ENCODE measurements at places on chromosomes 5 and 9.

DNA sequence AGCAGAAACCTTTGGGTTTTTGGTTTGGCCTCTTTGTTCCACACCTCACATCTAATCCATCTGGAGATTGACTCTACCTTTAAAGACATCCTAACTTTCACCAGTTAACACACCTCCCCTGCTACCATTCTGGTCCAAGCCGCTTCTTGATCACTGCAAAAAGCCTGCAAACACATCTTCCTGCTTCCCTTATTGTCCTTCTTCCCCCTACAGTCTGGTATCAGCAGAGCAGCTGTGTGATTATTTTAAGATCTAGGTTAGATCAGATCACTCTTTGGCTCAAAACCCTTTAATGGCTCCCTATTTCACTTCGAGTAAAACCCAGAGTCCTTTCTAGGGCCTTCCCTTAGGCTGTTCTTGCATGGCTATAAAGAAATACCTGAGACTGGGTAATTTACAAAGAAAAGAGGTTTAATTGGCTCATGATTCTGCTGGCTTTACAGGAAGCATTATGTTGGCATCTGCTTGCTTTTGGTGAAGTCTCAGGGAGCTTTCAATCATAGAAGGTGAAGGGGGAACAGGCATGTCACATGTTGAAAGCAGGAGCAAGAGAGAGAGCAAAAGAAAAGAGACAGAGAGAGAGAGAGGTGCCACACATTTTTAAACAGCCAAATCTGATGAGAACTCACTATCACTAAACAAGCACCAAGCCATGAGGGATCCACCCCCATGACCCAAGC is 1.5 kb upstream of the TEX10 start:
- DNase-seq = no peak

DNA sequence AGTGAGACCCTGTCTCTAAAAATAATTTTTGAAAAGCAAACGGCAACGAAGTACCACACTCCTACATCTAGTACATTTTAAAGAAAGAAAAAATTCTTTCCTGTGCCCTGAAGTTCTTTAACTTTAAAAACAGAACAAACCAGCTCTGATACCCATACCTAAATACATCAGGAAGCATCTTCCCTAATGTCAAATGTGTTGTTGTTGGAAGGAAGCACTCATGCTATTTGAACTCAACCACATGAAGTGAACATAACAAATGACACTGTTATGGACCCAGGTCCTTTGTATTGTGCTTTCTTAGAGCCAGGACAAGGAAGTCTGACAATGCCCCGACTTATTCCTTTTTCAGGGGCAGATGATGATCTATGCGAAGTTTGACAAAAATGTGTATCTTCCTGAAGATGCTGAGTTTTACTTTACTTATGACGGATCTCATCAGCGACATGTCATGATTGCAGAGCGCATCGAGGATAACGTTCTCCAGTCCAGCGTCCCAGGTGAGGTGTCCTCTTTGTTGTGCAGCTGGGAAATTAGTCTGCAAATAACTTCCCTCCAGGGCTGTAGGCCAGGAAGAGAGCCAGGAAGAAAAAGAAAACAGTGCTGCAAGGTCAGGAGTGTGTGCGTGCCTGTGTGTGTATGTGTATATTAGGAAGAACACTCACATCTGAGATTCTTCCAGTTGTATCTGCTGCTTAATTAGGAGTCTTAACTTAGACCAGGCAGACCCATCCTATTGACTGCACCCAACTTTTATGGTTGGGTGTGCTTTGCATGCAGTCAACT is 123.7 kb downstream of the ARHGEF28 start:
- DNase-seq = no peak

GRCh38 chr5:106962464-106963230 is 708.1 kb downstream of the EFNA5 start:
- no peak for DNase-seq

GRCh38 chr5:135234666-135235401 is 164.2 kb downstream of the MACROH2A1 start:
- no peak for DNase-seq

DNA sequence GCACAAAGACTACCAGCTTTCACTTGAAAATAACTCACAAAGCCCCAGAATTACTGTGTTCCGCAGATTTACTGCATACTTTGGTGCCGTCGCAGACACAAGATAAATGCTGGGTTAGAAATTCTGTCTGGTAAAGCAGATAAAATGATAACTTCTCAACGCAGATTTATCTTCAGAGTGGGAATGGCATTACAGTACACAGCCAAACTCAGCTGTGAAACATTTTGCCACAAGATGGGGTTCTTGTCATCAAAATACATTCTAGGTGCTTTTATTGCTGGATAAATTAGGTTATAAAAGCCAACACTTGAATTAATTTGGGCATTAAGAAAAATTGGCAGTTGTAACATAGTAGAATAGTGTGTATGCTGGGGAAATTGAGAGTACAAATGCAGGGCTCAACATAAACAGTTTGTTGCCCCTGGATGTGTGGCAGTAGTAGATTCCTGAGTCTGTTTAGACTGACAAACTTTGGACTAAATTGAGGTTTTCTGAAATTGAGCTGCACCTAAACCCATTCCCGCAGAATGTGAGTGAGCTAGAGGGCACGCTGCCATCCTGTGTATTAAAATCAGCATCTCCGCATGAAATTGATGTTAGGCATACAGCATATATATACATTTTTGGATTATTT is 61.1 kb downstream of the LMNB1 start:
- DNase-seq = no peak

- no peak for DNase-seq
Measured at GRCh38 chr5:37869216-37869615, 29.4 kb upstream of the GDNF start.

DNA sequence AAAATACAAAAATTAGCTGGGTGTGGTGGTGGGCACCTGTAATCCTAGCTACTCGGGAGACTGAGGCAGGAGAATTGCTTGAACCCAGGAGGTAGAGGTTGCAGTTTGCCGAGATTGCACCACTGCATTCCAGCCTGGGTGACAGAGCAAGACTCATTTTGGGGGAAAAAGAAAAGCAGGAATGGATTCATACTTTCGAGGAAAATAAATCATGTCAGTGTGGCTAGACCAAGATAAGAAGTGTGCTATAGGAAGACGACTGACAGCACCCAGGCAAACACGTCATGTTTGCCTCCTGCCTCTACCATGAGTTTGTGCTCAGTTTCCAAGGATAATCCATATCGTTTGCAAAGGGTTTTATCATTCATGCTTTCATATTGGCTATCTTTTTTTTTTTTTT is 19.3 kb upstream of the ATOSB start:
- DNase-seq = no peak

DNA sequence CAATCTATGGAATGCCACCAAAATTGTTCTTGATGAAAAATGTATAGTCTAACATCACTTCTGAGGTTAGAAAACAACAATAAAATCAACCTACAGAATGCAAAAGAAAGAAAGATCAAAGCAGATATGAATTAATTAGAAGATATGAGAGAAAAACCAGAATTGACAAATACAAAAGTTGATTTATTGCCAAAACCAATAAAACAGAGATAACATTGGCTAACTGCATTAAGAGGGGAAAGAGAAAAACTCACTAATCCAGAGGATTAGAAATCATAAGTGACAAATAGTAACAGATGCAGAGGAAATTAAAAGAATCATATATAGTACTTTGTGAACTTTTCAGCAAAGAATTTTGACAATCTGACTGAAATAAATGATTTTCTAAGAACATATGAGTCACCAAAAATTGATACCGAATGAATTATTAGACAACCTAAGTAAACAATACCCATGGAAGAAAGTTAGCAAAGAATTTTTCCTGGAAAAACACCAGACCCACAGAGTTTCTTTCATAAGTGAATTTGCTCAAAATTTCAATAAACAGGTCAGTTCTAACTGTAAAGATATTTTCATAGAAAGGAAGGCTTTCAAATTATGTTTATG is 167.7 kb downstream of the AOPEP start:
- DNase-seq = no peak

DNA sequence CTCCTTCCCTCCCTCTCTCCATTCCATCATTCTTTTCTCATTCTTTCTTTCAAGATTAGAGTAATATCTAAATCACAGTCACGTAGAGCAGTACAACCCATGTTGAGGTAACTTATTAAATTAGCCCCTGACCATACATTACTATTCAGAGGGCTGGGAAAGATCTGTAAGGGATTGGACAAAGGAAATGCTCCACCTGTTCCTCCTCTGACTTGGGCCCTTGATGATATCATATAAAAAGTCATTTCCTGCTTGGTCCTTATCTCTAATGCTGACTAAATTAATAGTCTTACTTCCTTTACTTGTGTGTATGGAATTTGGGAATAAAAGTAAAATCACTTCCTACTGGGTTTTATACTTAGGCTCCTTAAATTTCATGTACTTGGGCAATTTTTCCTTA is 40.8 kb downstream of the SNX18 start:
- DNase-seq = no peak

GRCh38 chr9:86034863-86035734 is 64.3 kb downstream of the GOLM1 start:
- DNase-seq = peak; percentile 4

- DNase-seq = no peak
Measured at GRCh38 chr9:130142641-130143040, 29.6 kb upstream of the NCS1 start.

- DNase-seq = no peak
Measured at GRCh38 chr5:95284572-95285408, at the start of gene MCTP1. TSS of gene MCTP1 (minus strand) at chr5:95285094.

- DNase-seq = no peak
Measured at GRCh38 chr5:78992146-78992545, 7.0 kb upstream of the ARSB start.

- no peak for DNase-seq
Measured at GRCh38 chr5:109674596-109674995, 15.1 kb upstream of the MAN2A1 start.

DNA sequence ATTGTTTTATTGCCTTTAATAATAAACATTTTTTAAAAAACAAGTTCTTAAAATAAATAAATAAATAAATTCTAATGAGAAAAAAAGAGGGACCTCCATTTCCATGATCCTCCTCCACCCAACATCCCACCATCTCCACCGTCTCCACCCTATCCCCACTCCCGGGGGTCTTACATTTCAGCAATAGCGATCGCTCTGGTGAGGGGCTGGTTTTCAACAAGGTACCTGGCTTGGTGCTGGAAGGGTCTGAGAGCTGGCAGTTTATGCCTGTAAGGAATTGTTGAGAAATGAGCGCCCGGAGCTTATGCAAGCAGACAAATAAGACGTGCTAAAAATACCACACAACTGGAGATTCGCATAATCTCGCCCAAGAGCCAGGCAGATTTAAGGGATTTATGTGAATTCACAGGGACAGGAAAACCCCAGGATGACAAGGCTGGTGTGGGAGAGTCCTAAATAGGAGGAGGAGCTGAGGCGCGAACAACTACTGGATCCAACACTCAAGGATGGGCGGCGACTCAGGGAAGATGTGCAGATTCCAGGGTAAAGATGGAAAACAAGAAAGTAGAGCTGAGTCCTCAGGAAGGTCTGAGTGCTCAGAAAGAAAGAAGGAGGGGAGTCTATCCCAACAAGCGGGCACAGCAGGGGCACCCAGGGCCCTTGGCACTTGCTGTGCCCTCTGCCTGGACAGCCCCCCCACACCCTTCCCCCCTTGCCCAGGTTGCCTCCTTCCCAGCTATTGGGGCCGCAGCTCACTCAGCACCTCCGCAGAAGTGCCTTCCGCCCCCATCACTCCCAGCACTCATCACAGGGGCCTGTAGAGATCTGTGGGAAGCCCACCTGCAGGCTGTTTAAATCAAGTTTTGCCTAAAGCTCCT is 27.0 kb downstream of the TRIM14 start:
- DNase-seq = no peak

GRCh38 chr5:53871775-53872174 is 311.3 kb downstream of the NDUFS4 start:
- no peak for DNase-seq

GRCh38 chr5:150441813-150442698 is 7.5 kb downstream of the RPS14 start:
- DNase-seq = no peak

DNA sequence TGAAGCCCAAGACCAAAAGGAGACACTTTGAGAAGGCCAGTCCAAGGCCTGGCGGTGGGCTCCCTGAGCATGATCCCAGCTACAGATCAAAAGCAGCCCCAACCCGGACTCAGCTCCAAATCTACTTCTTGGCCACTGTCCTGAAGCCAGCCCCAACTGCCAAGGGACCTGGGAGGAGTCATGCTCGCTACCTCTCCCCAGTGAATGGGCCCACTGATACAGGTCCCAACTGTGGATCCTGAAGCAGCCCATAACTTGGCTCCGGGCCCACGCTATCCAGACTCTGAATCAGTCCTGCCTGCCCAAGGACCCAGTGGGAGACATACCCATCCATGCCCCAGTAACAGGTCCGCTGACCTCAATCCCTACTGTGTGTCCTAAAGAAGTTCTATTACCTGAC is 1545.3 kb upstream of the C9orf72 start:
- no peak for DNase-seq

DNA sequence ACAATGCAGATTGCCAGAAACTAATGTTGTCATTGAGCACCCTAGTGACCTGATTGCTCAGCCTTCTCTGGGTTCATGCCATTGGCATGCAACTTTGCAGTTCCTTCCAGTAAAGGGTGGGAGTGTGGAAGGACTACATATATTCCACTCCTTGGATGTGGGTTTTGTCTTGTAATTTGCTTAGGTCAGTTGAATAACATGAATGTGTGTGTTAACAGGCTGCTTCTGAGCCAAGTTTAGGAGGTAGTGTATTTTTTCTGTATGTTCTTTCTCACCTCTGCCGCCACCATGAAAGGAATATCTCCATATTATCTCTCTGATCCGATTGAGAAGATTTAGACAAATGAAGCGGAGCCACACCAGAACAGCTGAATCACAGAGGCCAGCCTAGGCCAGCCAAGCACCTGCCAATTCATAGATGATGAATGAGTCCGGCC is 1929.6 kb upstream of the CDH6 start:
- no peak for DNase-seq

DNA sequence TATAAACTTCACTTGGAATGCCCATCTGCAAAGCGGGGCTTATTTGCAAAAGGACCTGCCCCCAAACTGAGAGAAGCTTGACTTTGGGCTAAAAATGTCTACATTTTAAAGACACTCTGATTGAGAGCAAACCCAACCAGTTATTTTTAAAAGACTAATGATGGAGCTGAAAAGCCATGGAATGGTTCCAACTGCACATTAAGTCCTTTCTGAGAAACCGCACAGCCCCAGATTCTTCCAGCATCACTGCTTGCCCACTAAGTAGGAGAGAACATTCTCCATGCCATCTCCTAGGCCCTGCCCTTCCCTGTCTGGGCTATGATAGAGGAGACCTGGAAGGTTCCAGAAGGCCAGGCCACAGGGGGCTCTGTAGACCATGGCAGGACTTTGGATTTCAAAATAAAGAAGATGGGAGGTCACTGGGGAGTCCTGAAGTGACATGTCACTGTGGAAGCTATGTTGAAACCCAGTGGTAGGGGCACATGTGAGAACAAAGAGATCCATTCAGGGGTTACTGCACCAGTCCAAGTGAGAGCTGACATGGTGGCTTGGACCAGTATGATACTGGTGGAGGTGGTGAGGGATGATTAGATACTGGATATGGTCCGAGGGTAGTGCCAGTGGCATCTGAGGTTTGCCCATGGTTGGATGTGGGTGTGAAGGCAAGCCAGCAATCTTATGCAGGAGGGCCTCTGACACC is 179.2 kb downstream of the DAB2IP start:
- no peak for DNase-seq
